Activated CD4-positive, CD25-positive, alpha-beta regulatory T cell (primary cell): ENCODE measurements at places on chromosomes 11 and 22.

GRCh38 chr11:114208377-114208776, 87.8 kb upstream of the NNMT start:
- no peak for DNase-seq

DNA sequence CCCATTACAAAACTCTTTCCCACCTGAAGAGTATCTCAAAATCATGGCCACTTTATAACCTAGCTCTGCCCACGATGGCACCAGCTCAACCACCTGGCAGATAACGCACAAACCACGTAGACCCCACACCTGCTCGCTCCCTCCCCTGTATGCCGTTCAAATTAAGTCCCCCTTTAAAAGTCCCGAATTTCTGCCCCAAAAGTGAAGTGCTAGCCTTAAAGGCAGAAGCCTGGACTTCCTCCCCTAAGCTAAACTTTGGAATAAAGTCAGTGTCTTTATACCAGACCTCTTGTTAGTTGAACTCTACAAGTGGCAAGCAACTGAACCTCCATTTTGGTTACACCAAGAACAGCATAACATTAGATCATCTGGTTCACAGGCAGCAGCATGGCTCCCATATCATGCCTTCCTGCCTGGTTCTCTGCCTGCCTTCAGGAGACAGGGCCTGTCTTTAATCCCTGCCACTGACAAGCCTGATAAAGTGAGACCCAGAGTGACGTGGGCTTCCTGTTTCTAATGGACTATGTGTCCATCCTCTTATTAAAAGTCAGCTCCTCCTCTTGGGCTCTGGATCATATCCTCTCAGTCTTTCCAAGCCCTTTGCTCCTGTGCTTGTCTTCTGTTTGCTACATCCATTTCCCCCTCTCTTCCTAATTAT, 32.6 kb upstream of the NNMT start:
- DNase-seq, result no peak

GRCh38 chr11:43980253-43980652, 37.8 kb downstream of the C11orf96 start:
- no peak for DNase-seq

DNA sequence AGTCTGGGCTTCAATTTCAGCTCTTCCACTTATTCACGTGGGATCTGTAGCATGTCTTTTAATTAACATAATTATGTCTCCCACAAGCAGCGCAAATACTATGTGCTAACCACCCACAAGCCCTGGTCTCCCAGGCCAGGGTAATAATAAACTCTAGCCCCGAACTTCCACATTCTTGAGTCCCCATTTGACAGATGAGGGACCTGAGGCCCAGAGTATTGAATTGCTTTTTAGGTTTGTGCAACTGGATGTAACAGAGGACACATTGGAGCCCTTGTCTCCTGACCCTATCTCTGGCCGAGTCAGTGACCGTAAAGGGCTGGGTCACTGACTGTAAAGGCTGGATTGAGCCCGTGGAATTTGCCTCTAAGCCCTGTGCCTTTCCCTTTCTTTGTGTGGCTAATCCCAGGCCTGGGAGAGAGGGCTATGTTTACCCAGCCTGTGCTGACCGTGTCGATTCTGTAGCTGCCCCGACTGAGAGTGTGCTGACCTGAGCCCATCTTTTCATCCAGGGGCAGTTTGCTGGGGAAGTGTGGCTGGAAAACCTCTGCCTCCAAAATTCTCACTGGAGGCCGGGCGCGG, 3.9 kb downstream of the CRYBB2 start:
- no peak for DNase-seq

DNA sequence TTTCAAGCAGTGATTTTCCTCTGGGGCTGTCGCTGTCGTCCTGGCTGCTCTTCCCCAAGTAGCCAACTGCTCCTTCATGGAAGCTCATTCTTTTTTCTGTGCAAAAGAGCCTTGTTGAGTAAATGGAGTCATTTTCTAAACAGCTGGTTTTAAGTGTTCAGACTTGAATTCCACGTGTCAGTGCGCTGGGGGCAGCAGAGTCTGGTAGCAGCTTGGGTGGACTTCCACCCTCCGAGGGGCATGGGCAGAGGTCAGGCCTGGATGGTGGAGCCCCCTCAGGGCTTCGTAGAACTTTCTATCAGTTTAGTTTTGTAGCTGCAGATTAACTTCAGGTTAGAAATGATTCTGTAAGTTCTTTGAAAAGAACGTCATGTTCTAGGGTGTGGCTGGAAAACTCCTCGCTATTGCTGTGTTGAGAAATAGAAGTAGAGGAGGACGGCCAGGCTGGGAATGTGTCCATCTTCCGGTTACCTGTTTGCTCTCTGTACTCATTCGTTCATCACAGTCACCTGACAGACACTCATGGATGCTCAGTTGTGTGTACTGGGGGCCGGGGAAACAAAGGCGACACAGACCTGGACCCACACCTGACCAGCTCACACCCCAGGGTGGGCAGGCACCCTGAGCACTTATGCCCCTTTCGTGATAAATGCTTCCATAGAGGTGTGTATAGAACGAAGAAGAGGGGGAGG, 270.7 kb downstream of the TBC1D22A start:
- DNase-seq, result no peak

- peak; percentile 38 for DNase-seq
These were observed 8.3 kb upstream of the SLC39A13 start for GRCh38 chr11:47399860-47400767.

GRCh38 chr22:46774253-46774979, 12.0 kb downstream of the TBC1D22A start:
- no peak for DNase-seq

DNA sequence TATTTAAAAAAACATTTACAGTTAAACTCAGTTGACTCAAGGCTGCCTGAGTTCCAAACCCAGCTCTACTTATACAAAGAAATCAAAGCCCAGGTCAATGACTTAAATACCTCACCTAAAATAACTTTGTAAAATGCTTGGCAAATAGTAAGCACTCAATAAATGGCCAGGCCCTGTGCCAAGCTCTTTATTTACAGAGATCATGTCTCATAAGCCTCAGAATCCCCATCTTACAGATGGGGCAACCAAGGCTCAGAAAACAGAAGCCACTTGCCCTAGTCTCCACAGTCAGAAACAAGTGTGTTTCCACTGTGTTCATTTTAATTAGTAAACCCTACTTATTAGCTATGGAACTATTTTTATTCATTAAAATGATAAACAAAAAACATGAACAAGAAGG, 30.5 kb upstream of the TTC28 start:
- DNase-seq, result no peak

GRCh38 chr22:39967996-39968972, 8.1 kb downstream of the TMA7B start:
- no peak for DNase-seq

DNA sequence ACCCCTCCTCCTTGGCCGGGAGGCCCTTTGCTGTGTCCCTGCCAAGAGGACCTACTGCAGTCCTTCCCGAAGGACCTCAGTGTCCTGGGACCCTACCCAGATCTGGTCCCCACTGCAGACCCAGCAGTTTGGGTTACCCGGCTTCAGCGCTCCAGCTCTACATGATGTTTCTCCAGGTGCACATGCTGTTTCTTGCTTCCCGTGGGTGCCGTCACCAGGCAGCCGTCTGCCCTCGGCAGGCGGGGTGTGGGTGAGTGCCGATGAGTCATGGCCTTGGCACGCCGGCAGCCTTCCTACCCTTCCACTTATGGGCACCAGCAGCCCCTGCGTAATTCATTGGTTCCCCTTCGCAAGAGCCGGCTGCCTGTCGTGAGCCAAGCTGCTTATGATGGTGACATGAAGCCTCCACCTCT, 101.8 kb downstream of the BCR start:
- DNase-seq, result no peak

GRCh38 chr22:30829901-30830550, 135.4 kb downstream of the OSBP2 start:
- no peak for DNase-seq

GRCh38 chr11:47723041-47723440, 7.9 kb upstream of the AGBL2 start:
- no peak for DNase-seq

DNA sequence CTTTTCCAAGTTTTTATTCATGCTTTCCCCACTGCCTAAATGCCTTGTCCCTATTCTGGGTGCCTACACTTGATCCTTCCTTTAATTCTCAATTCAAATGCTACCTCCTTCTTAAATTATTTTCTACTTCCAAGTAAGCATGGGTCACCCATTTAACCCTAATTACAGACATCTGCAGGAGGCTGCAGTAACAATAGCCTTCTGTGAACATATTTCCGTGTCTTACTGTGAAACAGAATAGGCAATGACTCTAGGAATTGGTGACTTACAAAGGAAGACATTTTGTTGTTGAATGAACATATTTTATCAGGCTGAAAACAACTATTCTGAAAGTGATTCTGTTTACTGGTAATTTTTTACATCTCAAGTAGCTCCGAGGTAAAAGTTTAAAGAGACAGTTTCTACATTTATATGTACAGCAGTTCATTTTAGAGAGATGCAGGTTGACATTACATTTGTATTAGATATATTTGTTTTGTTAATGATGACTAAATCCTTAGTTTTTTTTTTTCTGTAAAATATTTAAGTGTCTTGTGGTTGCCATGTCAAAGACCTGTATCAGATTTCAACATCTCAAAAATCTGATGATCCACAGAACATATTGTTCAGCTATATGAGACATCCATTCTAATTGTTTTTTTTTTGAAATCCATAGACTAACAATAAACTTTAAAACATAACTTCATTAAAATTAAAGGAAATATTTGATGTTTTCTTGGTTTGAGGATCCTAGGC, 316.8 kb downstream of the CASP12 start:
- no peak for DNase-seq

DNA sequence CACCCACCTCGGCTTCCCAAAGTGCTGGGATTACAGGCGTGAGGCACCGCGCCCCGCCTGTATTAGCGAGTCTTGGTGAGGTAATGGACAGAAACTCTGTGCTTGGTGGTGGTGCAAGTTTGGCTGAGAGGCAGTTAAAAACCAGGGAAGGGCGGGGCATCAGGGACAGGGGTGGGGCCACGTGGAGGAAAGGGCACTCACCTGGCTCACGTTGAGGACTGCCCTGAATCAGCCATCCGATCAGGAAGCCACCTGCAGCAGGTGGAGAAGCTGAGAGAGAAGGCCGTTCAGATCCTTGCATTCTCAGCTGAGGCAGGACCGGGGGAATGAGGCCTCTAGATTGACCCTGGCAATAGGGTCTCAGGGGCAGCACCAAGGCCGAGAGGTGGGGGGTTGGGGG, 12.1 kb upstream of the CHRM1 start:
- no peak for DNase-seq

- DNase-seq, result no peak
These were observed 41.8 kb upstream of the SHANK2 start for GRCh38 chr11:71293961-71294782.

DNA sequence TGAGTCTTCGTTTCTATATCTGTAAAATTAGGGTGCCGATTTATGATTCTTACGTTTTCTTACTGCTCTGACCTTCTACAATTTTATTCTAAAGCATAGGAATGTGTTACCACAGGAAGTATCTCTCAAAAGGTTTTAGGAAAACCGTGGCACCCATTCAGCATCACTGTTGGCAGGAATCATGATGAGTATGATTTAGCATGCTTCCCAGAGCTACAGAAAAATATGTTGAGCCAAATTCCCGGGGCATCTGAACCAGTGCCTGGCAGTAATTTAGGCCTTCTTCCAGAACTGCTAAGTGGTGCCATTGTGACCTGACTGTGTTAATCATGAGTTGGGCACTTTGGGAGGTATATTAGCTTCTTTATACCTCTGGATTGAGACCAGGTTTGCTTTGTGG, 605.0 kb upstream of the RAG2 start:
- no peak for DNase-seq

GRCh38 chr22:32490279-32490678, 15.7 kb downstream of the FBXO7 start:
- DNase-seq, result no peak

- DNase-seq, result no peak
These were observed 23.8 kb downstream of the AMPD3 start for GRCh38 chr11:10478574-10479550.

DNA sequence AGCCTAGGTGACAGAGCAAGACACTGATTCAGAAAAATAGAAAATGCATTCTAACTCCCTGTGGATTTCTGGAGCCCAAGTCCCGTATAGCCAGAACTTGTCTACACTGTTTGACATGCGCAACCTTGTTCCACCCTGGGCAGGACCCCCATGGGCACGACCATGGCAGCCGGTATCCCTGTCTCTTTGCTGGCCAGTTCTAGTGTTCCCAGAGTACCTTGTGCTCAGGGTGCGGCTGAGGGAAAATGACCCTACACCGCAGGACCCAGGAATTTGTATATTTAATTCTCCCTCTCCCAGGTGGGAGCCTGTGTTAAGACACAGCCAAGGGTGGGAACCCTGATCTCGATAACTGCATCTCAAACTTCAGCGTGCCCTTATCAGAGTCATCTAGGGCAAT, 36.7 kb upstream of the RIC3 start:
- no peak for DNase-seq

DNA sequence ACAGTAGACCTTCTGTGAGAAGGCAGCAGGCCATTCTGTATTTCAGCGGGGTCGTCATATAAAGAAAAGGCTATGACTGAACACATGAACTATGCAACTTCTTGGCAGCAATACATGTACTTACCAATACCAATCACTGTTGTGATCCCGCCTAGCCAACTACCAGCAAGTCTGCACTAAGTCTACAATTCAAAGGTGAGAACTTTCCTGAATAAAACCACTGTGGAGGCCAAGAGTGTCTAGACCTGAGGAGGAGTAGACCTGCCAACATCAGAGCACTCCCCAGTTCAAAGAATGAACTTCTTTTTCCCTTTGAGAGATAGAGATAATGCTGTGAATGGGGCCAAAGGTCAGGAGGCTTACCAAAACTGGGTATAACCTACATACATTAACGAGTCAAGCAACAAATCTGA, 108.2 kb downstream of the SIK3 start:
- no peak for DNase-seq

- no peak for DNase-seq
These were observed 50.3 kb upstream of the THY1 start for GRCh38 chr11:119473226-119473625.

- DNase-seq, result no peak
These were observed 235.3 kb downstream of the CSNK2A3 start for GRCh38 chr11:11117730-11118129.

GRCh38 chr11:128214263-128214662, 373.1 kb downstream of the ETS1 start:
- DNase-seq, result no peak

- no peak for DNase-seq
These were observed 82.2 kb upstream of the OR4B1 start for GRCh38 chr11:48134221-48134922.

DNA sequence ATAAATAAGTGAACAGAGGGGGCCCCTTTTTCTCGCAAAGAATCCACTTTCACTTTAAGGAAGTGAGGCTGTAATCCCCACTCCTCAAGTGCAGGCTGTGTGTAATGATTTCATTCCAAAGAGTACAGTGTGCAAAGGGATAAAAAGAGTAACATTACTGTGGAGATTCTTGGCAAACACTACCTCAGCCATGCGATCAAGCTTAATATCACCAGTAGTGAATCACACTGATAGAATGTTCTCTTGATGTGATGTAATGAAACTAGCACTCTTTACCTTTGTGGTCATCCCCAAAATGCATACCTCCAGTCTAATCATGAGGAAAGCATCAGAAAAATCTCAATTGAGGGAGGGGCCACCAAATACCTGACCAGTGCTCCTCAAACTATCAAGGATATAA, 246.1 kb upstream of the CHORDC1 start:
- DNase-seq, result no peak

GRCh38 chr11:102234779-102235439, 82.4 kb upstream of the BIRC3 start:
- no peak for DNase-seq
